CD8-positive, alpha-beta T cell (primary cell): ENCODE measurements at places on chromosomes 5 and 9.
A peak's percentile ranks its signal among the peaks of the same experiment; 100 is the strongest.

- no peak for DNase-seq
Observed at GRCh38 chr5:146378986-146379385, 40.3 kb downstream of the POU4F3 start.

DNA sequence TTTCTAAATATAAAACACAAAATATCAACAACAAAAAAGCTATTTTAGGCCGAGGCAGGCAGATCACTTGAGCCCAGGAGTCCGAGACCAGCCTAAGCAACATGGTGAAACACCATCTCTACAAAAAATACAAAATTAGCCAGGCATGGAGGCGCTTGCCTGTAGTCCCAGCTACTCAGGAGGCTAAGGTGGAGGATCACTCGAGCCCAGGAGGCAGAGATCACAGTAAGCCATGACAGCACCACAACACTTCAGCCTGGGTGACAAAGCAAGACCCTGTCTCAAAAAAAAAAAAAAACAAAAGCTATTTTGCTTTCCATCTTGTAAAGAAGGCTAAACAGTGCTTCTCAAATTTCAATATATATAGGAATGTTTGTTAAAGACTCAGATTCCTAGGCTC, 11.3 kb downstream of the C5orf15 start:
- DNase-seq = no peak

DNA sequence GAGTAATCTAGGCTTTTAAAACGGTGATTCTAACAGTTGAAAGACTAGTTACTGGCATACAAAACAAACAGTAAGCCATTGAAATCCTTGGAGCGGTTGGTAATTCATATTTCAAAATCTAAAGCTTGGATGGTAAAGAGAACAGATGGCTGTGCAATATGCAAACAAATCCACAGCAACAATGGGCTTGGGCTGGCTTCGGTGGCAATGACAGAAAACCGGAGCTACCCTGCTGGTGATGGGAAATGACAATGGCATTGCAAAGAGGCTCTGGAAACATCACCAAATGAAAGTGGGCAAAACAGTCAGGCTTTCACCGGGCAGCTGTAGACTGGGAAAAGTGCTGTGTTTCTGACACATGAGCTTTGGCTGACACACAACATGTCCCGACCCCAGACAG, 42.2 kb downstream of the MED27 start:
- DNase-seq = no peak

GRCh38 chr9:2727966-2728613, 10.8 kb downstream of the KCNV2 start:
- DNase-seq = no peak

DNA sequence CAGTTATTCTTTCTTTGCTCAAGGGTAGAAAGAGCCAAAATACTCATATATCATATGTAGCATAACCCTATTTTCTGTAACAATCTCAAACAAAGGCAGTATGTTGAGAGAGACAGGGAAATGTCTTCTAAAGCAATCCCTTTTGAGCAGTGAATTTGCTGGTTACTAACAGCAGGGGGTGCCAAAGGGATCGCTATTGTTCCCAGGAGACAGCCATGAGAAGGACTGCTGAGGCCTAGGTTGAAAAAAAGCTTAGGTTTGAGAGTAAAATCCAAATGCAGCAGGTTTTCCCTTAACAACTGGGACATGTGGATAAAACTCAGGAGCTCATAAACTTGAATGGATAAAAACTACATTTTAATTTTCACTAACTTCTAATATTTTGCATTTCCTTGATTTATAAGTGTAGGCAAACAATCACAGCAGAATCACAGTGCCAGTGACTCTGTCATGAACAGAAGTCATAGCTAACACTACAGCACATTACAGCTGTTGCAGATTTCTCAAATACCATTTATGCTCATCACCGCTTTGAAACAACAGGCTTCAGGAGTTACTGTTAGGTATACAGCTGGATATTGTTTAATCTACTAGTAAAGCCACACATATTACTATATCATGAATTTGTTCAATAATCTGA, 148.4 kb downstream of the MAPKAP1 start:
- DNase-seq = peak; percentile 55

DNA sequence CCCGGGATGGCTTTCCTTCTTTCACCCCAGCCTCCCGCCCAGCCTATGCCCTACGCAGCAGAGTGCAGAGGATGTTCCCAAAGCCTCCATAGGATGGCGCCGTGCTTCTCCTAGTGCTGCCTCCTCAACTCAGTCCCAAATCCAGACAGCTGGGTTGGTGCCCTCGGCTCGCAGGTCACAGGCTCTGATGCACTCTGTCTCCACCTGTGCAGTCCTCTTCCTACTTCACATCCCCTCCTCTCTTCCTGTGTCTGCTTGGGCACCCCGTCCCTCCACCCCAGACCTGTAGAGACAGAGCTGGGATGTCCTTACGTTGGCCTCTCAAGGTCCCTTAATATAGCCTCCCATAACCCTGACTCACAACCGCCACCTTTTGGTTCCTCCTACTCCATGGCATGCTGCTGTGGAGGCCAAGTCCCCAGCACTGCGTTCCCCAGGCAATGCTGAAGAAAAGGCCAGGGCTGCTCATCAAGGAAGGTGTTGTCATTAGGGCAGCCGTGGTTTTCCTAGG, 314.4 kb downstream of the GADD45G start:
- peak; percentile 12 for DNase-seq

- no peak for DNase-seq
Observed at GRCh38 chr9:135296735-135297455, 182.7 kb upstream of the PPP1R26 start.
